ENCODE measurements at places on chromosomes 12 and 14. TPM values are rescaled to one million over a fixed set of nuclear protein-coding genes. Genes with fewer than 3 reads are reported as not detected.

DNA sequence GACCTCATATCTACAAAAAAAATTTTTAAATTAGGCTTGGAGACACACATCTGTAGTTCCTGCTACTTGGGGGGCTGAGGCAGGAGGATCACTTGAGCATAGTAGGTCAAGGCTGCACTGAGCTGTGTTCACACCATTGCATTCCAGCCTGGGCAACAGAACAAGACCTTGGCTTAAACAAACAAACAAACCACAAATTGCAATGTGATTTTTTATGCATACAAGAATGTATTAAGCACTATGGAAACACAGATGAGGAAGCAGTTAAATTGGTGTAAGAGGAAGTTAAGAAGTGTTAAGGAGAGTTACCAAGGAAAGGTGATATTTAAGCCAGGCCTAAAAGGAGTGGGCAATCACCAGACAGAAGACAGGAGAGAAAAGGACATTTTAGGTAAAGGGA is 83.6 kb upstream of the HECTD1 start:
- DNase-seq: no peak

Gene TOMM20L
- total RNA-seq: not detected

- no peak for DNase-seq
Observed at GRCh38 chr14:104694991-104695659, 5.7 kb downstream of the INF2 start.

Gene STYK1
- 1.1 TPM for total RNA-seq

Gene TEX52
- not detected for total RNA-seq

Gene SCFD1
- 74.0 TPM for total RNA-seq

GRCh38 chr12:54611715-54612149 is 23.0 kb downstream of the LACRT start:
- DNase-seq: no peak

- peak; percentile 5 for DNase-seq
Observed at GRCh38 chr12:78494911-78495310, 369.7 kb upstream of the SYT1 start.

- DNase-seq: peak; percentile 77
Observed at GRCh38 chr12:6465467-6466183, 4.9 kb downstream of the VAMP1 start.

Gene OLR1
- 3.2 TPM for total RNA-seq

DNA sequence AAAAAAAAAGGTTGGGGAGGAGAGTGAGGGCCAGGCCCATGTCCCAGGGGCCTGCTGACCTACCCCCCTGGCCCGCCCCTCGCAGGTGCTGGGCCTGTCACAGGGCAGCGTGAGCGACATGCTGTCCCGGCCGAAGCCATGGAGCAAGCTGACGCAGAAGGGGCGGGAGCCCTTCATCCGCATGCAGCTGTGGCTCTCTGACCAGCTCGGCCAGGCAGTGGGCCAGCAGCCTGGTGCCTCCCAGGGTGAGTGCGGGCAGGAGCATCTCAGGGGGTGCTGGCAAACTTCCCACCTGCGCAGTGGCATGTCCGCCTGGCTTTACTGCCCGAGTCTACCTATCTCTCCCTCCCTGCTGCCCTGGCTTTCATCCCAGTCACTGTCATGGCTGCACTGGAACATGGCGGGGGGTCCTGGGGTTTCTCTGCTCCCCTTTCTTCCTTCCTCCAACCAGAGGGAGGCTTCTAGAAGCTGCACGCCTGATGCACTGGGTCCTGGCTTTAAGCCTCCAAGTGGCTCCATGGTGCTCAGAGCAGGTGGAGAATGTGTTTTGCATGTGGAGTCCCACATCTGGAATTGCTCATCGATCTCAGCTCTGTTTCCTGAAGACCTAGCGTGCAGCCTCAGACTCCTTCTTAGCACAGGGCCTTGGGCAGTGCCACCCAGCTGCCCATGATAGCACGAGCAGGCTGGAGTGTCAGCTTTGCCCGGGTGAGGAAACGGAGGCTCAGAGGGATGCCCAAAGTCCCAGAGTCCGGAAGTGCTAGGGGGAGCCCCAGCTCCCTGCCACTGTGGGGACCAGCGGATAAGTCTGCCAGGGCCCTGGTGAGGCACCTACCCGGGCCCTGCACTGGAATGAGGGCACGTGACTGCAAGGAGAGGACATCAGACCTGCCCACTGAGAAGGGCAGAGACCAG is 46.3 kb downstream of the PHETA1 start:
- no peak for DNase-seq

Gene CLEC1B
- not detected for total RNA-seq

Gene OR6C2
- total RNA-seq: not detected

Gene PDZRN4
- not detected for total RNA-seq

Gene C1S
- 49.6 TPM for total RNA-seq

GRCh38 chr12:62898526-62898925 is 36.4 kb downstream of the PPM1H start:
- no peak for DNase-seq

Gene TMEM132C
- not detected for total RNA-seq

DNA sequence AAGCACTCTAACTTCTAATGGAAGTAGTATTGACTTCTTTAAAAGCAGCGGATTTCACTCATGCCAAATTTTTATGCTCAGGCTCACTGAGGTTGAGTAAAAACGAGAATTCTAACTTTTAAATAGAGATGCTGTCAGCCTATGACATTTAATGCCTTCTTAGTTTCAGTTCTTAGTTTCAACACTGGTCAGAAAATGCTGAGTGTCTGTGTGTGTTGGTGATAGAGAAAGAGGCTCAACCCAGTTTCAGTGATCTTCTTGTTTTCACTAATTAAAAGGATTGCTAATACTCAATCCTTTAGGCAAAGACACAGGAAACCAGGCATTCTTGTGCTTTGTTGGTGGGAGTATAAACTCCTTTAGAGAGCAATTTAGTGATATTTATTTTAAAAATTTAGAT is 31.0 kb downstream of the PEBP1 start:
- no peak for DNase-seq

DNA sequence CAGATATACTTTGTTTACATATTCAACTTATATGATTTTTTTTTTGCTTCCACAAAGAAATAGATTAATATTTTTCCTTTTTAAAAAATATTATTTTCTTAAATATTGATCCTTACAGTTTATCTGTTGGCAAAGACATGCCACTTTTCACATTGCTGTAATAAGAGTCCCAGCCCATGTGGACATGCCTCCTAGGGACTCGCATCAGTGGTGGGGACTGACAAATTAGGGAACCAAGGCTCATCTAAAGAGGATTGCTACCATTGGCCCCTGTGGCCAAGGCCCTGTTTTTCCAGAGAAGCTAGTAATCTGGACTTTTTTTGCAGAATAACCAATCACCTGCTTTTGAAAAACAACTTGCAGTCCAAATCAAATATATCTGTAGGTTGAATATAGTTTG is 27.8 kb upstream of the BMAL2 start:
- no peak for DNase-seq

- no peak for DNase-seq
Observed at GRCh38 chr12:82996168-82996812, 309.6 kb downstream of the TMTC2 start.

Gene KCNK13
- total RNA-seq: not detected

DNA sequence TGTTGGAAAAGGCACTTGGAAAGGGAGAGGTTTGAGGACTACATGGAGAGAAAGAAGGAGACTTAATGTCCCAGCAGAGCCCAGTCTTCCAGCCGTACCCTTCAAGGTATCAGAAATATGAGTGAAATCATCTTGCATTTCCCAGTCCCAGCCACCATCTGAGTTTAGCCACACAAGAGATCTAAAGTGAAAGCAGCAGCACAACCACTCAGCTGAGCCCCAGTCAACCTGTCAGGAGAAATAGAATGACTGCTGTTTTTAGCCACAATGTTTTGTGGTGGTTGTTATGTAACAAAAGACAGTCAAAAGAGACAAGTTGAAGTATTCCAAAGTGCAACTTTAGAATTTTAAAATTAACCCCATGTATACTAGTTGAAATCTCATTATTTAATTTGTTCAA is 28.0 kb downstream of the DERA start:
- DNase-seq: no peak

Gene OVCH1
- 0.18 TPM for total RNA-seq
